GM23338 (cell line): ENCODE measurements at places on chromosomes 4 and X. TPM values are rescaled to one million over a fixed set of nuclear protein-coding genes. Genes with fewer than 3 reads are reported as not detected.

Gene ZGRF1
- 37.6 and 62.6 TPM in 2 replicates for total RNA-seq

Gene DMRTC1B
- not detected in 2 replicates for total RNA-seq

- peak; percentile 77 for DNase-seq
These were observed 409 bp downstream of the UGDH start for GRCh38 chr4:39526765-39527295.

DNA sequence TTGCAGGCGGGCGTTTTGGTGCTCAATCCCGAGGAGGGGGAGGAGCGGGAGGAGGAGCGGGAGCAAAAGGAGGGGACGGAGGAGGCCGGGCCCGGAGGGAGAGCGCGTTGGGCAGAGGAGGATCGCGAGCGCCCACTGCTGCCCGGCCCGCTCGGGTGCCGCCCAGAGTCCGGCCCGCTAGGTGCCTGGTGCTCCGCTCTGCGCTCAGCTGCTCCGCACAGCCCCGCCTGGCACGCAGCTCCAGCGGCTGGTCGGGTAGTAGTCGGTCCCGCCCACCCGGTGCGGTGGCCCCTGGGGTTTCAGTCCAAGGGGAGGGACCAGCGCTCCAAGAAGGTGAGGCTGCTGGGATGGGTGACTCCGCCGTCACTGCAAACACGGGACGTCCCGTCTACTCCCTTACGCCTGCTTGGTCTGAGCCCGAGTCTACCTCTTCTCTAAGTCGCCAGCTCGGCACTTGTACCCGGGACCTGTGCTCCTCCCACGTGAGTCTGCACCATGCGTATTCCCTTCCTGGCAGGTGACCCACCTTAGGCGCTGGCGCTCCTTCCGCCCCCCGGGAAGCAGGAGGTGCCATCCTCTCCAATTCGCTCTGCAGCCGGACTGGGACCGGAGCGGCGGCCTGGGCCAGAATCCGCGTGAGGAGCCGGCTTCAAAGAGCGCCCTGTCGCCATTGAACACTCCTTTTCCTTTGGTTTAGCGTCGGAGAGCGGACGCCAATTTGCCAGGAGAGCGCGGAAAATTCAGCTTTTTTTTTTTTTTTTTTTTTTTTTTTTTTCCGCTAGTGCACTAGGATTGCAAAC is 405 bp upstream of the HS3ST1 start:
- DNase-seq, result peak; percentile 91
